Activated B cell treated with CpG ODN at 0.5 μM for 24 hours (primary cell): ENCODE measurements at places on chromosomes 16 and 17.

DNA sequence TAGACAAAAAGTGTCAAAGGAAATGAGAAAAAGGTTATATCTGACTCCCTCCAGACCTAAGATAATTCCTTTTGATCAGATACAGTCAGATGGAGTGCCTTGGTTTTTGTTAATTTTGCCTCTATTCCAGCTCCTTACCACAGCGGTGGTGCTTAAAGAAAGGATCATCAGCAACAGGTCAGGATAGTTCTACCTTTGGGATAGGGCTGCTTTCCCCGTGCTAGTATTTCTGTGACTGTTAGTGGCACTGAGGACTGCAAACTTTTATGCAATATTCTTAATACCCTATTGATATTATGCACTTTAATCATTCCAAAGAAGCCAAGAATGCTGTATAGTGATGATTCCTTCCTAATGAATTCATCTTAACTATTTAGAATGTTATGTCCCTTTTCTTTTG lies 24.5 kb downstream of the NQO1 start:
- H3K27ac ChIP-seq = no peak overlapping the region
- peaks cover 42% of the 10 kb centered on the region for H3K36me3 ChIP-seq
- H3K4me1 ChIP-seq = no peaks in the 10 kb centered on the region
- DNase-seq = no peak

GRCh38 chr17:4839965-4840892 lies 7.1 kb downstream of the MINK1 start:
- peaks cover 41% of the 10 kb centered on the region for H3K4me1 ChIP-seq
- peaks cover 11% of the 10 kb centered on the region for H3K36me3 ChIP-seq
- H3K4me3 ChIP-seq = no peak overlapping the region
- H3K27me3 ChIP-seq = no peaks in the 10 kb centered on the region

DNA sequence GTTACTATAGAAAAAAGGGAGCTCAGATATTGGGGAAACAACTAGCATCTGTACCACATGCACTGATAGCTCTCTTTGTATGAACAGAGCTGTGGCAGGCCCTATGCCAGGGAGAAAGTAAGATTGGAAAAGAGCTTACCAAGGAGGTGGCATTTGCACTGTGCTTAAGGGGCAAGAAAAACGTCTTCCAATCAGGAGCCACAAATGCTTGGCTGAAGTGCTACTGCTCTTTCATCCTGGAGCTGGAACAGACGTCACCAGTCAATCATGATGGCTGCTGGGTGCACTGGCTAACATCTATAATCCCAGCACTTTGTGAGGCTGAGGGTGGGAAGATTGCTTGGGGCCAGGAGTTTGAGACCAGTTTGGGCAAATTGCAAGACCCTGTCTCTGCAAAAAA lies 218.5 kb downstream of the SEC14L1 start:
- no peak overlapping the region for H3K4me3 ChIP-seq
- H3K36me3 ChIP-seq = no peaks in the 10 kb centered on the region
- H3K27ac ChIP-seq = no peak overlapping the region
- no peaks in the 10 kb centered on the region for H3K27me3 ChIP-seq

DNA sequence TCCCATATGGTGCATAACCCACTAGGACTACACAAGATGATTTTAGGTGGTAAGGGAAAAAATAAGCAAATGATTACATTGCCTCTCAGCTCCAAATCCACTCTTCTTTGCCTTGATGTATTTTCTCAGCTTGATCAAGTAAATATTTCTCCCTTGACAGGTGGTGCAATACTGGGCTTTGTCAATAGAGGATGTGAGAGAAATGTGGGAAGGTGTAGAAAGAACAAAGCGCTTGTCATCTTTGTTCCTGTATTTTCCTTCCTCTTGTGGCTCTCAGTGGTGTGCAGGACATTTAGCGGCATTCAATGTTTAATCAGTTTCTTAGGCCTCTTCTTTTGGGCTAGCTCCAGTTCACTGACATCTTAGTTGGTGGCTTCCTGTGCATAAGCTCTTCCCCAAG lies 1165.8 kb upstream of the GOT2 start:
- H3K36me3 ChIP-seq = no peaks in the 10 kb centered on the region
- H3K4me1 ChIP-seq = no peaks in the 10 kb centered on the region
- no peaks in the 10 kb centered on the region for H3K27me3 ChIP-seq
- H3K4me3 ChIP-seq = no peak overlapping the region
- DNase-seq = no peak

DNA sequence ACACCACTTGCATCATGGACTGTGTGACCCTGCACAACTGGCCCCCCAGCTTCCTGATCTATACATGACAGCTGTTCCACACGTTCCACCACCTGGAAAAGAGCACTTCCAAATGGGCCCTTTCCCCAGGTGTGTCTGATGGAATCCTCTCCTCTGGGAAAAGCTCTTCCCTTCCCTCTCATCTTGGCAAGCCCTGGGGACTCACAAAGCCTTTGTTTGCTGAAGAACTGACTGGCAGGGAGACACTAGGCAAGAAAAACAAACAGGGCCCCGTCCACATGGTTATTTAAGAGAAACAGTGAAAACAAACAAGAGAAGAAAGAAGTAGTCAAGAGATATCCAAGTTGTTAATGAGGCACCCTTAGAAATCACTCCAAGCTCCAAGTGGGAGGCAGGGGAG lies 52.6 kb downstream of the C16orf95 start:
- H3K36me3 ChIP-seq = no peaks in the 10 kb centered on the region
- peaks cover 2% of the 10 kb centered on the region for H3K27me3 ChIP-seq
- DNase-seq = no peak
- H3K4me1 ChIP-seq = no peaks in the 10 kb centered on the region
- no peak overlapping the region for H3K27ac ChIP-seq

DNA sequence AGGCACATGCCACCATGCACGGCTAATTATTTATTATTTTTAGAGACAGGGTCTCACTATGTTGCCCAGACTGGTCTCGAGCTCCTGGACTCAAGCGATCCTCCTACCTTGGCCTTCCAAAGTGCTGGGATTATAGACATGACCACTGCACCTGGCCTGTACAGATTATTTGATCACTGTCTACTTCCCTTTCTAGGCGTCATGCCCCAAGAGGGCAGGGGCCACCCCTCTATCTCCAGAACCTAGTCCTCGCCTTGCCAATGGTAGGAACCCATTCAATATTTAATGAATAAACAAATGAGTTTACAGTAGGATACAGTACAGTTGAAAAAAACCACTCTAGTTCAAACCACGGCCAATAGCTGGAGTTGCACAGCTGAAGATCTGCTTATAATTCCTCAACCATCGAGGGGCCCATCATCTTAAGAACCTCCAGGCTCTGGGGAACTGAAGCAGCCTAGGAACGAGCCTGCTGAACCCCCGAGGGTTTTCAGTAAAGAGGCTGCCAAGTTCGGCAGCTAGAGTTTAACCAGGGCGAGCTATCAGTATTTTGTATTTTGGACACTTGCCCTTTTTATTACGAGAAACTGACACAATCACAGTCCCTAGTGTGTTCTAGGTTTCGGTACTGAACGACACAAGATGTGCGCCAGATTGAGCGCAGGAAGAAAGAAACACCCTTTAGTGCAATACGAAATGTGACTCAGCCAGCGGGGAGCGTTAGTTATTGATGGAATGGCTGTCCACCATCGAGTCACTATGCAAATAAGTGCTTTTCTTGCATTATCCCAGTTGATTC lies 14.6 kb downstream of the ADCY9 start:
- no peaks in the 10 kb centered on the region for H3K36me3 ChIP-seq
- DNase-seq = no peak
- no peak overlapping the region for H3K27ac ChIP-seq
- no peaks in the 10 kb centered on the region for H3K27me3 ChIP-seq
- H3K4me3 ChIP-seq = no peak overlapping the region

GRCh38 chr17:27577121-27577761 lies 53.7 kb upstream of the LGALS9 start:
- H3K36me3 ChIP-seq = peaks cover 9% of the 10 kb centered on the region
- no peak overlapping the region for H3K4me3 ChIP-seq
- peaks cover 13% of the 10 kb centered on the region for H3K4me1 ChIP-seq
- H3K27me3 ChIP-seq = no peaks in the 10 kb centered on the region

DNA sequence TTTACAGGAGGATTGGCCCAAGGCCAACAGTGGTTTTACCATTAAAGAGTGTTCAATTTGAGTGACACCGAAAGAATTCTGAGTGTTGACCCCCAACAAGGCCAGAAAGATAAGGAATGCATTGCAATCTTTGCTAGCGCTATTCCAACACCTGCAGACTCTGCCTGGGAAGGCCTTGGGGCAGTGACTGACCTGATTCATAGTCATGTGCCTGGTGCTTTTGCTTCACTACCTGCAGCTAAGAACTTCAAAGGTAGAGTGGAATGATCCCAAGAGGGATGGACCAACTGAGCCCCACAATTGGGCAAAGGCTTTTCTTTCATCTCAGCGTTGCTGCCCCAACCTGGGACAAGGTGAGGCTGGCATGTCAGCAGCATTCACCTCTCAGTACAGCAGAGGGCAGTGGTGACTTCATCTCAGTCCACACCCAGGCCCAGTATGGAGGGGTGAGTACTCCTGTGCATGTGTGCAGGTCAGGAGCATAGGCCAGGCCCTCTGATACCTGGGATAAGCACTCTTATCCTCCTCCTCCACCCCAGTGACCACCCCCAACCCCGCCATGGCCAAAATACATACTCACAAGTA lies 149.6 kb upstream of the GNAO1 start:
- no peak overlapping the region for H3K27ac ChIP-seq
- no peaks in the 10 kb centered on the region for H3K36me3 ChIP-seq
- DNase-seq = no peak

GRCh38 chr16:1002399-1003166 lies 21.0 kb downstream of the SOX8 start:
- no peak overlapping the region for H3K4me3 ChIP-seq
- H3K27me3 ChIP-seq = peaks cover 23% of the 10 kb centered on the region
- H3K4me1 ChIP-seq = no peaks in the 10 kb centered on the region

- H3K36me3 ChIP-seq = peaks cover 42% of the 10 kb centered on the region
- DNase-seq = no peak
- H3K4me3 ChIP-seq = peak overlapping the region; percentile 63
- H3K27me3 ChIP-seq = no peaks in the 10 kb centered on the region
- peaks cover 40% of the 10 kb centered on the region for H3K4me1 ChIP-seq
Measured at GRCh38 chr17:75664099-75664549, 2.8 kb downstream of the RECQL5 start.

DNA sequence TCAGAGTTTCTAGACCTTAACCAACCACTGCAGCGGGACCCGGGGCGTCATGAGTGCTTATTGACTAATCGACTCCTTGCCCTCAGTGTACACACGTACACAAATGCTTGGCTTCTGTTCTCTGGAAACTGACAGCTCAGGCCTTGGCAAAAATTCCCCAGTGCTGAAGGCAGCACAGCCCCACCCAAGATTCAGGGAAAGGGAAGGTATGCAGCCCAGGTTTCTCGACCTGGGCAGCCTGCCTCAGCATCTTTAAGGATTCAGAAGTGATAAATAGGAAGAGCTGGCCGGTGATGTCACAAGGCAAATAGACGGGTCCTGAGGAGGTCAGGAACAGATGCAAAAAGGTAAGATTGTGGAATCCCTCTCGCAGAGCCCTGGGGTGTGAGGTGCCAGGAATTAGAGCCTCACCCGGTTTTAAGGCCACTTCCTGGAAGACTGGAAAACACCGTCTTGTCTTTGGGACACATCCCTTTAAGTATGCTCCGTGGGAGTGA lies 9.0 kb upstream of the CDH3 start:
- H3K36me3 ChIP-seq = no peaks in the 10 kb centered on the region
- H3K27ac ChIP-seq = no peak overlapping the region
- H3K4me1 ChIP-seq = no peaks in the 10 kb centered on the region
- peaks cover 11% of the 10 kb centered on the region for H3K27me3 ChIP-seq
- no peak overlapping the region for H3K4me3 ChIP-seq

GRCh38 chr16:71421911-71422310 lies 19.9 kb downstream of the TLE7 start:
- H3K4me3 ChIP-seq = no peak overlapping the region
- no peak for DNase-seq
- peaks cover 3% of the 10 kb centered on the region for H3K4me1 ChIP-seq
- no peak overlapping the region for H3K27ac ChIP-seq
- H3K36me3 ChIP-seq = no peaks in the 10 kb centered on the region
- H3K27me3 ChIP-seq = peaks cover 42% of the 10 kb centered on the region

GRCh38 chr16:2043667-2044451 lies 3.8 kb downstream of the NTHL1 start:
- peaks cover 2% of the 10 kb centered on the region for H3K27me3 ChIP-seq
- H3K4me1 ChIP-seq = peaks cover 21% of the 10 kb centered on the region
- H3K36me3 ChIP-seq = no peaks in the 10 kb centered on the region
- no peak overlapping the region for H3K27ac ChIP-seq
- DNase-seq = no peak

GRCh38 chr17:73949903-73950592 lies 253.4 kb upstream of the RPL38 start:
- no peak overlapping the region for H3K4me3 ChIP-seq
- no peak overlapping the region for H3K27ac ChIP-seq
- peaks cover 26% of the 10 kb centered on the region for H3K27me3 ChIP-seq

DNA sequence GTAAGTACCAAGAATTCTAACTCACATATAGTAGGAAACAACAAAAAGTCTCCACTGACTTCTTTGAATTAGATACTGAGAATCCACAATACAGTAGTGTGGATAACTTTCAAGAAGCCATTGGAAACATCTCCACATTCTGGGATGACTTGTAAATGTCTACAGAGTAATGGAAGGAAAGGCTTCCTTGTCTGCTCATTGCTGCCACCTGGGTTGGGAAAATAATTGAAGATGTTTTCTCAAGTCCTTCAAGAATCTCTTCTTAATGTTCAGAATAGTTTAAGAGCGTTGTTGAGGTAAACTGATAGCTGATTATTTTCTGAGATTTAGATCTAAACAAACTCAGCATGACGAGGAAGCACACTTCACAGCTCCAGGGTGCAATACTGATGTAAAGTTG lies 14.0 kb downstream of the CPSF4L start:
- H3K4me3 ChIP-seq = no peak overlapping the region
- H3K4me1 ChIP-seq = no peaks in the 10 kb centered on the region
- peaks cover 38% of the 10 kb centered on the region for H3K36me3 ChIP-seq

DNA sequence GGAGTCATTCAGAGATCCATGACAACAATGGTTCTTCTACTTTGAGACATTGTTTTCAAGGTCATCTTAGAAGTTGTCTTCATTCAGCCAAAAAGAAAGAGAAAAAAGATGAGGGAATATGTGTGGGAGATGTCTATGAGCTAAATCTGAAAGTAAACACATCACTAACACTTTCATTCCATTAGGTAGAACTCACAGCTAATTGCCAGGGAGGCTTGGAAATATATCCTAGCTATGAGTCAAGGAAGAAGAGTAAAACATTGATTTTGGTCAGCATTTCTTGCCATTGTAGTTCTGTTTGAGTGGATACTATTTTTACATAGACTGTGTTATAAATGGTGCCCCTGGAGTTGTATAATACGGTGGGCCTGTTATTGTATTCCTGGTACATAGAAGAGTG lies 316.4 kb upstream of the MYOCD start:
- H3K36me3 ChIP-seq = no peaks in the 10 kb centered on the region
- H3K27me3 ChIP-seq = no peaks in the 10 kb centered on the region
- no peak overlapping the region for H3K4me3 ChIP-seq
- no peak for DNase-seq
- H3K27ac ChIP-seq = no peak overlapping the region
- H3K4me1 ChIP-seq = no peaks in the 10 kb centered on the region

DNA sequence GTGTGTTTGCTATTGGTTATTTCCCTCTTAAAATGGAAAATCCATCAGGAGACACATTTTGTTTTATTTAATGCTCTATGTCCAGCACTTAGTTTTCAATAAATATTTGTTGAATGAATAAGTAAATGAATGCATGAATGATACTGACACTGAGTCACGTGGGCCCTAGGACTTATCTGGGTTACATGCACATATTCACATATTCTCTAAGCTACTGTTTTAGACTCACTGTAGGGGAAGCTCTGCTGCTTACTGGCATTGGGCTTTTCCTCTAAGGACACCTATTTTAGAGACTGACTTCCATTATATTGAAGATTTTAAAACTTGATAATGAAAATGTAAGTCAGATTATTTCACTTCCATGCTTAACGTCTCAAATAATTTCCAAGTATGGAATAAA lies 327.2 kb downstream of the UTP18 start:
- H3K27me3 ChIP-seq = peaks cover 4% of the 10 kb centered on the region
- H3K27ac ChIP-seq = no peak overlapping the region
- H3K4me1 ChIP-seq = no peaks in the 10 kb centered on the region
- no peaks in the 10 kb centered on the region for H3K36me3 ChIP-seq
- no peak for DNase-seq
- no peak overlapping the region for H3K4me3 ChIP-seq
